ENCODE measurements at places on chromosomes 7 and 10.

GRCh38 chr10:79292891-79293746, 54.1 kb upstream of the PPIF start:
- no peak for DNase-seq

DNA sequence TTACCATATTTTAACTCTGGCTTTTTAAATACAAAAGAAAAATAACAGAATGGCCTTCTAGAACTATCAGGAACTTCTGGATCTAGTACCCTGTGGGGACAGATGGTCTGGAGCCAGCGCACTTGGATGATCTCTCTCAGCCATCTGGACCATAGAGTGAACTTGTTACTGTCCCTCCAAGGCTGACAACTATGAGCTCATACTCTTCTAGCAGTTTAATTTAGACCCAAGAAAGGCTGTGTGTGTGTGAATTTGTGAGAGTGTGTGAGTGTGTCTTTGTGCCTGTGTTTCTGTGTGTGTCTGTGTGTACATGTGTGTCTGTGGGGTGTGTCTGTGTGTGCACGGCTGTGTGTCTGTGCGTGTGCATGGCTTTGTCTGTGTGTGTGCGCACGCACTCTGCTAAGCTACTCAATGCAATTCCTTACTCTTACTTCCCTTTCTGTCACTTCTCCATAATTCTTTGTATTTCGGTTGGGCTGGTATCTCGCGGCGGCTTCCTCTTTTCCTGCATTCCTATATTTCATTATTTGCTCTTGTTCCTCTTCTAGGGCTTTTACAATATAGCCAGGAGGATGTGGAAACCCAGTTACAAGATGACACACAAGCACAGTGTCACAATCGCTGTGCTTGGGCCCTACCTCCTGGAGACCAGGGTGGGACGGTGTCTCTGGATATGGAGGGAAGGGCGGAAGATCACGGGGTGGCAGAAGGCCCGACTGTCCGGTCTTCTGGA, 51.9 kb downstream of the IKZF1 start:
- DNase-seq, result no peak

DNA sequence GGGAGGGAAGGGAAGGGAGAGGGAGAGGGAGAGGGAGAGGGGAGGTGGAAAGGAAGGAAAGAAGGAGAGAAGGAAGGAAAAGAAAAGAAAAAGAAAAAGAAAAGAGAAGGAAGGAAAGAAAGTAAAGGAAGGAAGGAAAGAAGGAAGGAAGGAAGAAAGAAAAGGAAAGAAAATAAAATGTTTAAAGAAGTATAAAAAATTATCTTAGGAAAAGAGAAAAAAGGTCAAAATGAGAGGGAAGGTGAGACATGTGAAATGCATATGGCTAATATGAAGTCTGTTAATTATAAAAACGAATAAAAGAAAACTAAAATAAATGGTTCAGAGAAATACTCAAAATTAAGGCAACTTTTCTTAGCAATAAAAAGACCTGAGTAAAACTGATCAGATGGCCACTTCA, 46.1 kb upstream of the ANLN start:
- DNase-seq, result no peak

GRCh38 chr7:28296571-28297483, 115.5 kb upstream of the CREB5 start:
- no peak for DNase-seq

DNA sequence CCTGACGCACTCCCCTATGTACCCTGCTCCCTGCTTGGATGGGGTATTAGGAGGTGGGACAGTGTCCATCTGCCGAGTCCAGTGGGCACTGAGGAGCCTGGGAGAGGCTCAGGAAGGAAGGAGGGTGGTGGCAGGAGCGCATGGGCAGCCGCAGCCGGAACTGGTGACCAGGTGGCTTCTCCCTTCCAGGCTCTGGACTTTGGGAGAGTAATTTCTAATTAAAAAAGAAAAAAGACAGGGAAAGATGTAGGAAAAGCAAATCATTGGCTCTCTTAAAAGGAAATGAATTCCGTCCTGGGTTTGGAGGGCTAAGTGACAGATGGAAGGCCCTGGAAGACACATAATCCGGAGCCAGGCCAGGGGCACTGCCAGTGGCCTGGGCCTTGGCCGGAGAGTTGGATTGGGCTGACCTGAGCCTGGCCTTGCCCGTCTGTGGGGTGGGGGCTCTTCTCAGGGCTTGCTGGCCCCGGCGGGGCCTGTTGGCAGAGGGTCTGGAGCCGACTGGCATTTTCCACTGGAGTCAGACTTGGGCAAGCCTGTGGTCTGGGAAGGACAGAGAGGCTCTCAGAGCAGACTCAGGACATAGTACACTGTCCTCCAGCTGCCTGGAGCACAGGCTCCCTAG, 63.0 kb downstream of the NEURL1 start:
- no peak for DNase-seq

- no peak for DNase-seq
Observed at GRCh38 chr7:114085313-114085591, 166.4 kb upstream of the PPP1R3A start.

- no peak for DNase-seq
Observed at GRCh38 chr7:46279290-46279689, 358.2 kb upstream of the IGFBP3 start.

GRCh38 chr7:76054123-76055120, 6.5 kb downstream of the MDH2 start:
- DNase-seq, result no peak

DNA sequence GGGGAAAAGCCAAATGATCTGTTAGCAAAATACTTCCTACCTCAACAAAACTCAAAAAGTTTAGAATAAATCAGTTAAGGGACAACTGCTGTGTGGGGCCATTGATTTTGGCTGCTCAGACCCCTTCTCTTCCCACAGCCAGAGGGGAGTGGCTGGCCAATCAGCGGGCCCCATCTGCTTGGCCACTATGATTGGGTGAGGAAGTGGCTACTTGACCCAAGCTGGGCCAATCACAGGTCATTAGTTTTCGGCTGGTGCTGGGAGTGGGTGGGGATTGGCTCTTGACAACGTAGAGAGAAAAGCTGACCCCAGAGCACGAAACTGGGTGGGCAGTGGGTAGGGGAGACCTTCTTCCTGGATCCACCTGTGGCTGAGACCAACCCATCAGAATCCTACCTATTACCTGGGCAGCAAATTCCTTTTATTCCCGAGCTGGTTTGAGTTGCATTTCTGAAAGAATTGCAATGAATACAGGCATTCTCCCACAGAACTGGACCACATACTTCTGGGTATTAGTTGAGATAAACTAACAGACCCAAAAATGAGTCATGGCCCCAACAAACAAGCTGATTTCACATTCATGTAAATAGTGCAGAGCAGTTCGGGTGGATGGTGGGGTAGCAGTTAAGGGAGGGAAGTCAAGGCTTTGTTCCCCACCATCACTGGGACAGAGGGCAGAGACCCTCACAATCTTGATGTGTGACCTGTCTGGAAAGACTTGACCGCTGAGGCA, 35.6 kb upstream of the HMX3 start:
- DNase-seq, result no peak

GRCh38 chr7:139132887-139133286, 23.4 kb upstream of the ZC3HAV1 start:
- no peak for DNase-seq

DNA sequence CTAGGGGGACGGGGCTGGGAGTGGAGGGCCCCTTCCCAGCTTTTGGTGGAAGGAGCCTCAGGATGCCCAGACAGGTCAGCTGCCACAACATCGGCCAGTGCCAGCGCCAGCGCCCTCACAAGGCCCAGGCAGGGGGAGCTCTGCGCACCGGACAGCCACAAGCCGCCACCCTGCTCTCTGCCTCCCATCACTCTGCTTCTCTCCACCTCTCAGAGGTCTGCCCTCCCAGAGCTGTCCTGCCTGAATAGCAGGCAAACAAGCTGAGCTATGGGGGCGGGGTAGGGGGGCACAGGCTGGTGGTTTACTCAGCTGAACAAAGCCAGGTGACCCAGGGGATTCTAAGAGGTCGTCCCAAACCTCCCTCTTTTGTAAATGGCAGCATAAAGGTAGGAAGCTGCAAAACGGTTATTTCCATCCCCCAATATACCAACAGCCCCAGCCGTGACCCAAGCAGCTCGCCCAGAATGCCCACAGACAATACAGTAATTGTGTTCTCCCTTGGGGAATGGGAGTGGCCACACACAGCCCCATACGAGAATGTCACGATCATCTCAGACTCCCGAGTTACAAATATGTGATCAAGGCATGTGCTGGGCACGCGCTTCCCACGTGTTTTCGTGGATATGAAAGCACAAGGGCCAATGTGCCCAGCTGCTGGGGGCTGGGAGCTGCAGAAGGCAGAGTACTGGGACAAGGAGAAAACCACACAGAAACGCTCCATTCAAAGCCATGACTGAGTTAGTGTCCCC, 19.7 kb downstream of the FAM53B start:
- no peak for DNase-seq

DNA sequence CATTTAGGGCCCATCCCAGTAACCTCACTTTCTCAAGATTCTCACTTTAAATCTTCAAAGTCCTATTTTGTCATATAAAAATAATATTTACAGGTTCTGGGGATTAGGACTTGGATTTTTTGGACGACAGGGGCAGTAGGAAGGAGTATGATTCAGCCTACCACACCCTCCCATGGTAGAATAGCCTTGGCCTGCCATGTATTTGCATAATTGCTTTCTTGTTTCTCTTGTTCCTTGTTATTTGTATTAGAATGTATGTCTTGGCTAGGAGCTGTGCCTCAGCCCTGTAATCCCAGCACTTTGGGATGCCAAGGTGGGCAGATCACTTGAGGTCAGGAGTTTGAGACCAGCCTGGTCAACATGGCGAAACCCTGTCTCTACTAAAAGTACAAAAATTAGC, 92.5 kb downstream of the ELAPOR2 start:
- DNase-seq, result no peak
